CD4-positive, alpha-beta T cell treated with Interleukin-2 at 100 ng/mL for 4 hours (primary cell): ENCODE measurements at places on chromosomes 3 and 15.

DNA sequence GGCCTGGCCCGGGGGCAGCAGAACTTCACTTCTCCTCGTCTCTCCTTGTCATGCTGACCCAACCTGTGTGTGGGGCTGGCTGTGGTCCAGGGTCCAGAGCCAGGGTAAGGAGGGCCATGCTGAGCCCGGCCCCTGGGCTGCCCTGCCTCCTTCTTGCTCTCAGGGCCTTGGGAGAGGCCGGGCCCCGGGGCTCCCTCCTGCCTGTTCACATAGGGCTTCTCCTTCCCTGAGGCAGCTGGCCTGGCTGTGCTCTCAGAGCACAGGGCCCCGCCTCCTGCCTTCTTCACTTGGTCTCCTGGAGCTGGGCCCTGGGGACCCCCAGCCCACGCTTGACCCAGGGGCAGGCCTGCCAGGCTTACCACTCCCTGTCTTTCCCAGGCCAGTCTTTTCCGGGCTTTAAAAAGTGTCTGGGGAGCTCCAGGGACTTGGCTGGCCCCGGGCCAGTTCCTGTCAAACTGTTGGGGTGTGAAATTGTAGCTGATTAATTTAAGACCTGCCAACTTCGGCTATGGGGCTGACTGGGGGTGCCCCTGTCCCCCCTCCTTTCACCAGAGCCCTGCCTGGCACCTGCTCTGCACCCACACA lies 11.8 kb downstream of the PLXNA1 start:
- DNase-seq: no peak

GRCh38 chr3:183781246-183781645 lies 44.1 kb downstream of the MAP6D1 start:
- no peak for DNase-seq

GRCh38 chr15:74631408-74631807 lies 15.8 kb downstream of the CLK3 start:
- no peak for DNase-seq

GRCh38 chr15:25703726-25704125 lies 159.4 kb downstream of the ATP10A start:
- DNase-seq: no peak

DNA sequence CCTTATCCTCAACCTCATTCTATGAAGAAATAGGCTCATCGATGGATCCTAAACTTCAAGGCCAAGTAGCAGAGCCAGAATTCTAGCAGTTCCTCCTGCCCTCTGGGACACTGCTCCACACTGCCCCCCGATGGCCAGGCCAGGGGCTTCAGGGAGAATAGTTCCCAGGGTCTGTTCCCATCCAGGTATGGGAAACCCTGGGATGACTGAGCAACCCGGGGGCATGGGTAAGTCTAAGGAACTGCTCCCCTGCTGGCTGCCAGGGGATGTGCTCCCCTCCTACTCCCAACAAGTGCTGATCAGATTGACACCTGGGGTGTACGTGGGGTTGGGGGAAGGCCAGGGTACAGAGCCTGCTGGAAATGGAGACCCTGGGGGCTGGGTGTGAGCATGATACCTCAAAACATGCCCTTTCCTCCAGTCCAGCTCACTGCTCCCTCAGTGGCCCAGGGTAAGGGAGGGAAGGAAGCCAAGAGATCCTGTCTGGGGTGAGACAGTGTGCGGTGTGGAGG lies 7.6 kb downstream of the ULK3 start:
- DNase-seq: peak; percentile 41
